WTC11 (cell line): ENCODE measurements at places on chromosomes 1 and 21. TPM values are rescaled to one million over a fixed set of nuclear protein-coding genes. Genes with fewer than 3 reads are reported as not detected.
A peak's percentile ranks its signal among the peaks of the same experiment; 100 is the strongest.

The OR14K1 gene
- total RNA-seq, result not detected in 3 replicates

The ABCB10 gene
- total RNA-seq, result 9.2 to 11.0 TPM (median 11.0 TPM) in 3 replicates

The AADACL3 gene
- total RNA-seq, result 0.77 to 0.94 TPM (median 0.78 TPM) in 3 replicates

The TSSK3 gene
- total RNA-seq, result 1.2 to 2.9 TPM (median 1.7 TPM) in 3 replicates

The SERPINC1 gene
- total RNA-seq, result 0.57 to 1.0 TPM (median 0.69 TPM) in 3 replicates

The TNFRSF25 gene
- total RNA-seq, result 19.5 to 26.1 TPM (median 22.6 TPM) in 3 replicates

GRCh38 chr1:161000736-161001480 lies 20.0 kb downstream of the F11R start:
- peaks cover 56% of the 10 kb centered on the region for H3K36me3 ChIP-seq
- H3K4me3 ChIP-seq, result no peak overlapping the region
- no peak overlapping the region for H3K27ac ChIP-seq
- no peak for DNase-seq
- no peaks in the 10 kb centered on the region for H3K27me3 ChIP-seq

DNA sequence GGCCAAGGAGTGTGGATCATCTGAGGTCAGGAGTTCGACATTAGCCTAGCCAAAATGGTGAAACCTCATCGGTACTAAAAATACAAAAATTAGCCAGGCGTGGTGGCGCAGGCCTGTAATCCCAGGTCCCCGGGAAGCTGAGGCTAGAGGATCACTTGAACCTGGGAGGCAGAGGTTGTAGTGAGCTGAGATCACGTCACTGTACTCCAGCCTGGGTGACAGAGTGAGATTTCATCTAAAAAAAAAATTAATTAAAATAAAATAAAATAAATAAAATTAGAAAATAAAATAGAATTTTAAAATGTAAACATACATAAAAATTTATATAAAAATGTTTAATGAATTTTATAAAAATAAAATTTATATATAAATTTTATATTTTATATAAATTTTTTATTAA lies 5.8 kb upstream of the VPS26C start:
- H3K4me1 ChIP-seq, result peaks cover 35% of the 10 kb centered on the region
- no peak overlapping the region for H3K27ac ChIP-seq
- H3K4me3 ChIP-seq, result no peak overlapping the region

- no peaks in the 10 kb centered on the region for H3K36me3 ChIP-seq
- DNase-seq, result no peak
- no peaks in the 10 kb centered on the region for H3K27me3 ChIP-seq
- no peak overlapping the region for H3K27ac ChIP-seq
These were observed 106.3 kb downstream of the COL11A1 start for GRCh38 chr1:103002005-103002404.

- no peak for DNase-seq
- H3K4me3 ChIP-seq, result no peak overlapping the region
- no peak overlapping the region for H3K27ac ChIP-seq
- peaks cover 5% of the 10 kb centered on the region for H3K36me3 ChIP-seq
- H3K27me3 ChIP-seq, result no peaks in the 10 kb centered on the region
These were observed 62.1 kb downstream of the FOXJ3 start for GRCh38 chr1:42272920-42273319.

- no peaks in the 10 kb centered on the region for H3K27me3 ChIP-seq
- no peak for DNase-seq
- no peaks in the 10 kb centered on the region for H3K36me3 ChIP-seq
- H3K4me3 ChIP-seq, result no peak overlapping the region
These were observed 253.0 kb downstream of the GPR52 start for GRCh38 chr1:174700775-174701174.

DNA sequence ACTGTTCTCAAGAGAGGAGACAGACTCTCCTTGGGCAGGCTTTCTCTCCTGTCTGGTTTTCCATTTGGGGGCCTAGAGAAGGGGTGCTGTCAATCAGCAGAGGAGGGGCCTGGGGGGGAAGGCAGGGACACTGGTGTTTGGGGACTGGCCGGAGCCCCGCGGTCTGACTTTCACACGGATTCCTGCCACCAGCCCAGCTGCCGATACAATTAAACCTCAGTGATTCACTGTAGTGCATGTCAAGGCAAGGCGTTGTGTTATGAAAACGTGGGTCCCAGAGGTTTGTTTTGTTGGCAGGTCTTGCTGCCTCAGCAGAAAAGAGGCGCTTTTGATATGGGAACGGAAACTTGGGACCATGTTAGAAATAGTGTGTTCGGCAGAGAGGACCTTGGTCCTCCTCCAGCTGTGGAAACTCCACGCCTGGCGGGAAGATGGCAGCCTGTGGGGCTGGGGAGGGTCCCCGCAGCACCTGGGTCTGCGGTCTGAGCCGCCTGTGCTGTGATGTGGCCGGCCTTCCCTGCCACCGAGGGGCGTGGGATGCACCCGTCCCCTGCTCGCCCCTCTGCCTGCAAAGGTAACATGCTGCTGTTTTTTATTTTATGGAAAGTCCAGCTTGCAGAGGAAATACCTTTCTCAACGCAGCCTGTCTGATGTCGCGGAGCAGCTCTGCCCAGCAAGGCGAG lies 47.6 kb downstream of the SPSB1 start:
- peaks cover 3% of the 10 kb centered on the region; the same call in 1 of the 2 replicates for H3K36me3 ChIP-seq
- H3K4me3 ChIP-seq, result no peak overlapping the region
- H3K27ac ChIP-seq, result peak overlapping the region; percentile 53; the same call in 1 of the 2 replicates
- H3K27me3 ChIP-seq, result no peaks in the 10 kb centered on the region

GRCh38 chr1:156945881-156946661 lies 25.6 kb downstream of the LRRC71 start:
- peaks cover 70% of the 10 kb centered on the region for H3K36me3 ChIP-seq
- H3K4me3 ChIP-seq, result no peak overlapping the region
- H3K27ac ChIP-seq, result no peak overlapping the region
- no peaks in the 10 kb centered on the region for H3K4me1 ChIP-seq

- peaks cover 94% of the 10 kb centered on the region for H3K27me3 ChIP-seq
- no peak for DNase-seq
- H3K4me3 ChIP-seq, result no peak overlapping the region
- H3K36me3 ChIP-seq, result no peaks in the 10 kb centered on the region
- no peak overlapping the region for H3K27ac ChIP-seq
These were observed 16.2 kb upstream of the PPIE start for GRCh38 chr1:39722495-39722894.

- H3K36me3 ChIP-seq, result no peaks in the 10 kb centered on the region
- H3K4me1 ChIP-seq, result peaks cover 14% of the 10 kb centered on the region
- H3K27me3 ChIP-seq, result no peaks in the 10 kb centered on the region
- DNase-seq, result no peak
- no peak overlapping the region for H3K4me3 ChIP-seq
These were observed 10.0 kb downstream of the ITLN1 start for GRCh38 chr1:160874935-160875334.

- no peak for DNase-seq
- H3K4me1 ChIP-seq, result no peaks in the 10 kb centered on the region; the same call in none of the 2 replicates
- peaks cover 12% of the 10 kb centered on the region for H3K27me3 ChIP-seq
- peaks cover 16% of the 10 kb centered on the region for H3K36me3 ChIP-seq
- H3K27ac ChIP-seq, result no peak overlapping the region
These were observed 74.4 kb upstream of the TMPRSS2 start for GRCh38 chr21:41582298-41582840.

DNA sequence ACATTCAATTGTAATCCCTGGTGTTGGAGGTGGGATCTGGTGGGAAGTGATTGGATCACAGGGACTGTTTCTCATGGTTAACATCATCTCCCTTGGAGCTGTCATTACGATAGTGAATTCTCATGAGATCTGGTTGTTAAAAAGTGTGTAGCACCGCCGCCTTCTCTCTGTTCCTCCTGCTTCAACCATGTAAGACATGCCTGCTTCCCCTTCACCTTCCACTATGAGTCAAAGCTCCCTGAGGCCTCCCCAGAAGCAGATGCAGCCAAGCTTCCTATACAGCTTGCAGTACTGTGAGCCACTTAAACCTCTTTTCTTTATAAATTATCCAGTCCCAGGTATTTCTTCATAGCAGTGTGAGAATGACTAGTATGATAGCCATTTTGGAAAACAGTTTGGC lies 30.1 kb upstream of the TRIM62 start:
- DNase-seq, result no peak
- H3K27ac ChIP-seq, result no peak overlapping the region
- H3K27me3 ChIP-seq, result peaks cover 62% of the 10 kb centered on the region
- H3K4me3 ChIP-seq, result no peak overlapping the region
- H3K4me1 ChIP-seq, result no peaks in the 10 kb centered on the region
- H3K36me3 ChIP-seq, result no peaks in the 10 kb centered on the region

DNA sequence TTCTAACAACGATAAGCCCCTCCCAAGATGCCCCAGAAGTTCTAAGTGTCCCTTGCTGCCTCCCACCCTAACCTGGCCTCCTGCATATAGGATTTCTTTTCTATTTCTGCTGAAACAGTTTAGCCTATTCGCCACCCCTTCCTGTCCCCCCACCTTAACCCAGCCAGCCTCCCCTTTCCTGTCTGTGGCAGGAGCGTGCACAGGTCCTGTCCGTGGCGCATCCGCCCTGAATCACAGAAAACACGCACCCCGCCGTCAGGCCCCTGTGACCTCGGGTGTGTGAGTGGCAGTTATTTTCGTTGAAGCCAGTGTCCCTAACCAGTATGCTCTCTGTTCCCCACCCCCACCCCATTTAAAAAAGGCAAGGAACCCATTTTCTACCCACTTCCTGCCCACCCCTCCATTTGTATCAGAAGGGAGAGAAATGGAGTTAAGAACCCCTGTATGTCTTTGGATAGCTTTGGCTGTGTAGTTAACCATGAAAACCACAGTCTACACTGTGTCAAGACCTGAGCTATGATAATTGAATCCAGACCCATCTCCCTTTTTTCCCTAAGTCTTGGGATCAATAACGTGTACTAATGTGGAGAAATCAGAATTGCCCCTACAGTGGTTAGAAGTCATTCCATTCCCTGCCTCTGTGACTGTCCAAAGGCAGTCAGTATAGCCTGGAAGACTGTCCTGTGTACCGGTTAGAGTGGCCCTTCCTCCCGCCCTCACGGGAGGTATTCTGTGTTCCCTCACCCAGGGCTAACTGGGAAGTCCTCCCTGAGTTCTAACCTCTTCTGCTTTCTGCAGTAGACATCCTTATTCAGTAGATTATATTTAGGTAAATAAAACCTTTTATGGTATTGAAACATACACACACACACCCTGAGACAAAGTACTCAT lies 1.8 kb downstream of the PLEKHO1 start:
- no peak overlapping the region; the same call in 1 of the 2 replicates for H3K27ac ChIP-seq
- H3K4me1 ChIP-seq, result peaks cover 25% of the 10 kb centered on the region
- H3K4me3 ChIP-seq, result peak overlapping the region; percentile 85
- DNase-seq, result no peak
